8988T (cell line): ENCODE measurements at places on chromosomes 3 and 15.
A peak's percentile ranks its signal among the peaks of the same experiment; 100 is the strongest.

GRCh38 chr15:83682476-83683088 lies 28.7 kb downstream of the ADAMTSL3 start:
- DNase-seq, result no peak

- DNase-seq, result no peak
Measured at GRCh38 chr15:61777689-61778088, 282.6 kb downstream of the VPS13C start.

DNA sequence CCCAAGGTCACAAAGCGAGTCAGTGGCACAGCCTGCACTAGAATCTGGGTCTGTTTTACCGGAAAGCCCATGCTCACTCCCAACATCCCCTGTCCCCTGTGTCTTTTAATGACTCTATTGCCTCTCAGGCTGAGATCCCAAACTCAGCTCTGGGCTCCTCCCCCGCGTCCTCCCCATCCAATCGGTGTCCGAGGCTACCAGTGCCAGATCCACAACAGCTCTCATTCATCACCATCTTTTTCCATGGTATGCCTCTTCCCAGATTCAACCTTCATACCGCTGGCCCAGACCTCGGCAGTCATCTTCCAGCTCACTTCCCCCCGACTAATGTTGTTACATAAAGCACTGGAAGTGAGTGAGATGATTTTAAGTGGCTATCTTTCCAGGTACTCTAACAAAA lies 16.1 kb upstream of the KY start:
- no peak for DNase-seq

GRCh38 chr3:127172781-127173515 lies 20.0 kb upstream of the PRR23E start:
- peak; percentile 57 for DNase-seq

DNA sequence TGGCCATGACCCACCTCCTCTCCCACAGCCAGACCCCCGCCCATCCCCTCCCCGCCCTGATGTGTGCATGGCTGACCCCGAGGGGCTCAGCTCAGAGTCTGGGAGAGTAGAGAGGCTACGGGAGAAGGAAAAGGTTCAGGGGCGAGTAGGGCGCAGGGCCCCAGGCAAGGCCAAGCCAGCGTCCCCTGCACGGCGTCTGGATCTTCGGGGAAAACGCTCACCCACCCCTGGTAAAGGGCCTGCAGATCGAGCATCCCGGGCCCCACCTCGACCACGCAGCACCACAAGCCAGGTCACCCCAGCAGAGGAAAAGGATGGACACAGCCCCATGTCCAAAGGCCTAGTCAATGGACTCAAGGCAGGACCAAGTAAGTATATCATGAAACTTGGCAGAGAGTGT lies 11.7 kb downstream of the MAP1A start:
- no peak for DNase-seq

DNA sequence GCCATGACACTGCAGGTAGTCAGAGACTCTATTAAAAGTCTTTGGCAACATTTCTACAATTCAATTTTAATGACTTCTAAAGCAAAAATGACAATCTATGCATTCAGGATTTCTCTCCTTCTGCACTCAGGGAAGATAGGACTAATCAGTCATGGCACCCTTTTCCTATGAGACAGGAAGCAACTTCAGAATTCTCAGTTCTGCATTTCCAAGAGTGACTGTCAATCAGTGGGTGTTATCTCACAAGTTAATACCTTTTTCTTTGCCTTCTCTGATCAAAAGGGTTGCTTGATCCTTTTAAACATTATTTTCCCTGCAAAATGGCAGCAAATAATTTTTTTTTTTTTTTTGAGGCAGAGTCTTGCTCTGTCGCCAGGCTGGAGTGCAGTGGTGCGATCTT lies 7.8 kb upstream of the ICE2 start:
- DNase-seq, result no peak

DNA sequence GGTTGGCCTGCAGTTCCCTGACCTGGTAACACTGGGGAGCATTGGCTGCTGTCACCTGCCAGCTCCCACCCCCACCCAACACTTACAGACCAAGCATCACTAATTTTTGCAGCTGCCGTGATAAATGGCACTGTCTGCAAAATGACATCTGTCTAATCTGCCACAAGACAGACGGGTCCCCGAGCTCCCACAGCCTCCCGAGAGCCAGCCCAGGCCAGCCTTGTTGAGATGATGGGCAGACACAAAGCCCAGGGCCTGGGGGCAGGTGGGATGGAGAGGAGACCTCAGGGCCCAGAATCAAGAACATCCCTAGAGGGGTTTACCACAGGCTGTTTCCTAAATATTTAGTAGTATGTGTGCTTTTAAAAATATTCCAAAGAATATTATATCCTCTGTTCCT lies 203.4 kb downstream of the TBC1D2B start:
- no peak for DNase-seq

DNA sequence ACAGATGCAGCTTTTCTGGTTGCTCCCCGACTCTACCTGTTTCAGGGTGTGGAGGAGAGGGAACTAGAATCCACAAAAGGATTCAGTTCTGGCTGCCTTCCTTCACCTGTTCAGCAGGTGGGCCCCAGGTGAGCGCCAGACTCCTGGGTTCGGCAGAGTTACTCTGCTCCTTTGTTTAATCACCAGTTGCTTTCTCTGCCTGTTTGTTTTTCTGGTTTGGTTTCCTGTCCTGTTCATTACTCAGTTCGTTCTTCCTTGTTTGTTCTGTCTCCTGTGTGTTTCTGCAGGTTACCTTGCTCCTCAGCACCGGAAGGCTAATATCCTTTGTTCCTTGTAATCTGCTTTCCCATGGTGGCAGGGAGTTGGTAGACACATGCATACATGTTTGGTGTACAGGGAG lies 508.5 kb upstream of the ATP11B start:
- DNase-seq, result no peak

GRCh38 chr15:71679793-71680353 lies 130.5 kb upstream of the NR2E3 start:
- no peak for DNase-seq

- DNase-seq, result no peak
Measured at GRCh38 chr3:28936154-28936553, 344.7 kb upstream of the RBMS3 start.

DNA sequence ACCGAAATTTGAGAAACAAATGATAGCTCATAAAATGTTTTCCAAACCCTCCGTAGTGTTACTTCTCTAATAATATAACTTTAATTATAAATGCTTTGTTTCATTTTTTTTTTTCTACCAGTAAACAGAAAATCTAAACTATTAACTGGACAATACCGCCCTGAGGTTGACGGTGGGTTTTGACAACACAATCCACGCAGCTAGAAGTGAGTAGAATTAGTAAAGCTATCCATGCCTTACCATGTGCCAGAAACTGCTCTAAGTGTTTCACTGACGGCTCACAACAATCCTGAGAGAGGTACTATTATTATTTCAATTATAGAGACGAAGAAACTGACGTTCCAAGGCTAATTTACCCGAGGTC lies 410 bp downstream of the NDUFAF1 start:
- no peak for DNase-seq
